Pulmonary artery endothelial cell (primary cell): ENCODE measurements at places on chromosomes 3 and 15.

GRCh38 chr15:69078638-69079037, 64.1 kb downstream of the NOX5 start:
- DNase-seq = no peak

GRCh38 chr15:67720556-67721175, 104.6 kb upstream of the SKOR1 start:
- no peak for DNase-seq

DNA sequence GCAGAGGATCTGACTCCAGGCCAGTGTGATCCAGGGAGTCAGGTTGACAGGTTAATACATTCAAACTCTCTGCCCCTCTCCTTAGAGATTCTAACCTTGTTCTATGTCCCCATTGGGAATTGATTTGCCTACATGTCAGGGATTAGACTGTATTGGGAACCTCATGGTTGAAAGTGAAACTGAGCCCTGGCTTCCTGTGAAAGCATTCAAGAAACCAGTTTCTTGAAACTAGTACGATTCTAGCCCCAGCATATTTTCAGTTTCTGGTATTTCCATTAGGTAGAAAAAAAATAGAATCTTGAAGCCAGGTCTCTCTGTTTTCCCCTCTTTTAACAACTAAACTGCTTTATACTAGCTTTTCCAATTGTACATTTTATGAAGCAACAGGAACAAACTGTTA, 140.4 kb upstream of the ABI3BP start:
- no peak for DNase-seq

DNA sequence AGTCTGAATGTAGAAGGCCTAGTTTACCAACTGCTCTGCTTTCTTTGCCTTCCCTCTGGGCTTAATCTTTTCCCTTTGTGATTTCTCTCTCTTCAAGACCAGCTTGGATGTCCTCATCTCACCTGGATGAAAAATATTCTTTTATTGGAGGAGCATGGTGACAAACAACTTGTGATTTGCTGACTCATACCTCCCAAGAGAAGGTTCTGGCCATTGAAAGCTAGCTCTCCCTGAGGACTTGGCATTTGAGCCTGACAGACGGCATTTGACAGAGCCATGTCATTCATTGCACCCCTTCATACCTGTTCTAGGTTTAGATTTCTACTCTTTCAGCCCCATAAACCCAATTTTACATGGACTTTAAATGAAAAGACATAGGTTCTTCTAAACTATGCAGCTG, 33.3 kb downstream of the ATG7 start:
- no peak for DNase-seq

DNA sequence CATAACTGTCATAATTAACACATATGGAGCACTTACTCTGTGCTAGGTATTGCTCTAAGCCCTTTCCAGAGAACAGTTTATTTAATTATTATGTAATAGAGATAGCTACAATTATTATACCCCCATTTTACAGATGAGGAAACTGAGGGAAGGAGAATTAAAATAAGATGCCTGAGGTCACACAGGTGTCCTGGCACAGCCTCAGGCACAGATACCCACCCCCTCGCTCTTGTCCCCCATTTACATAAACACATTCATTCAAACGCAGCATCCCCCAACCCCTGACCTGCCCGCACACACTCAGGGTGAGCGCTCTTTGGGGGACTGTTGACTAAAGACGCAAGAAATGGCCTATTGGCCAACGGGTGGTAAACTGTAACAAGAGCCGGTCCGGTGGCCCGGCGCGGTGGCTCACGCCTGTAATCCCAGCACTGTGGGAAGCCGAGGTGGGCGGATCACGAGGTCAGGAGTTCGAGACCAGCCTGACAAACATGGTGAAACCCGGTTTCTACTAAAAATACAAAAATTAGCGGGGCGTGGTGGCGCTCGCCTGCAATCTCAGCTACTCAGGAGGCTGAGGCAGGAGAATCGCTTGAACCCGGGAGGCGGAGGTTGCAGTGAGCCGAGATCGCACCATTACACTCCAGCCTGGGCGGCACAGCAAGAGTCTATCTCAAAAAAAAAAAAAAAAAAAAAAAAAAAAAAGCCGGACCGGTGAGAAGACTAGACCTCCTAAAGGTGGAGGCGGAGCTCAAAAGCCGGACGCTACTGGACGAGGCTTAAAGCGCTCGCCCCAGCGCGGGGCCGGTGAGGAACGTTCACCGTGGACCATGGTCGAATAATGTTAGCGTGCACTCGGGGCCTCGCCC, 1.9 kb upstream of the ISL2 start:
- no peak for DNase-seq

- DNase-seq = no peak
Measured at GRCh38 chr15:52164631-52165265, 26.4 kb downstream of the GNB5 start.
